Kidney glomerular epithelial cell (primary cell): ENCODE measurements at places on chromosomes 6 and 20.
A peak's percentile ranks its signal among the peaks of the same experiment; 100 is the strongest.

GRCh38 chr6:90701146-90701781, 114.4 kb upstream of the MAP3K7 start:
- DNase-seq = no peak

DNA sequence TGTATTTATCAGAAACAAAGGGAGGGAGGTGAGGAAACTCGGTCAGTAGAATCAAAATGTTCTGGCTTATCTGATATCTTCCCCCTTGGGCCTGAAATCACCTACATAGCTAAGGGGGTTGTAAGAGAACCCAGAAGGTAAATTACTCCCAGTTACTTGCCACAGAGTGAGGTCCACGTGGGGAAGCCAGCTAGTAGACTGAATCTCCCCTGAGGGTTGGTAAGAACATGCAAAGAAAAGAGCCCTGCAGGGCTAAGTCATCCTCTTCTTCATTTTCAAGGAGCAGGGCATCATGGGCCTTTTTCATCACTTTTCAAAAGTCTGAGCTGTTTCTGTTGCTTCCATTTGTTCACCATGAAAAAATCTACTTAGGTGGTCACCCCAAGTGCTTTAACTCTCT, 115.4 kb downstream of the QRSL1 start:
- no peak for DNase-seq

- DNase-seq = no peak
Measured at GRCh38 chr20:48015943-48016723, 230.9 kb upstream of the SULF2 start.

- DNase-seq = peak; percentile 46
Measured at GRCh38 chr6:11236076-11236750, 3.7 kb upstream of the NEDD9 start.

GRCh38 chr20:8413691-8414090, 281.6 kb downstream of the PLCB1 start:
- no peak for DNase-seq

DNA sequence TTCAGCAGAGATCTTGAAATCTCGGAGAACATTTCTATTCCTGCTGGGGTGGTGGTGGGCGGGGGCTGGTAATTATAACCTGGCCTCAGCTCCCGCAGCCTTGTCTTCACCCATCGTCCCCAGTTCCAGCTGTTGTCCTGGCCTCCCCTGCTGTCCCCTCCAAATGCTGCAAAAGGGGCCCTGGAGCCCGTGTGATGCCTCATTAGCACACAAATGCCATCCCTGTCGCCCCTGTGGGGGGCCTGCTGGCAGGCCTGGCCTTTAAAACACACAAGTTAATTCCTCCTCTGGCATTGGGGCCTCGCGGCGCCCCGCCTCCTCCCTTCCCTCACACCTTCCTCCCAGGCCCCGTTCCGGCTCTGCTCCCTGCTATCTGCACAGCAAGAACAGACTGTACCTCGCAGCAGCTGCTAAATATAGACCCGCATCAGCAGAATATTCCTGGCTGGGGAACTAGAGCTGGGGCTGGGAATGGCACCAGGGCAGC, 85.7 kb downstream of the CDH22 start:
- no peak for DNase-seq

- DNase-seq = no peak
Measured at GRCh38 chr6:148657048-148657447, 89.8 kb upstream of the UST start.

GRCh38 chr6:29506446-29507067, 18.8 kb upstream of the MAS1L start:
- no peak for DNase-seq

- no peak for DNase-seq
Measured at GRCh38 chr6:135813401-135813800, 38.1 kb upstream of the PDE7B start.

DNA sequence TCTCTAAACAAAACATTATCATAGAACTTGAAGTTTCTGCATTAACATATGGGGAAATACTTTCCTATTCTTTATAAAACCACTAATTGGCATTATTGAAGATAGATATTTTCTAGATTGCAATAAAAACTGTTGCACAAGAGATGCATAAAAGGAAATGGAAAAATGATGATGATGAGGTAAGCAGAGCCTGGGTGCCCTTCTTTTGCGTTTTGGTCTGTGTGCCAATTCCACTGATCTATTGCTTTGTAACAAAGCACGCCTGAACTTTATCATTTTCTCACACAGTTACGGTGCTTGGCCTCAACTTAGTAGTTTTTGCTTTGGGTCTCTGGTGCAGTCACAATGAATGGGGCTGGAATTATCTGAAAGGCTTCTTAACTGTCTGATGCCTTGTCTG, 450.5 kb downstream of the MAFB start:
- DNase-seq = no peak
